ENCODE measurements at places on chromosomes 6 and 20.
A peak's percentile ranks its signal among the peaks of the same experiment; 100 is the strongest.

DNA sequence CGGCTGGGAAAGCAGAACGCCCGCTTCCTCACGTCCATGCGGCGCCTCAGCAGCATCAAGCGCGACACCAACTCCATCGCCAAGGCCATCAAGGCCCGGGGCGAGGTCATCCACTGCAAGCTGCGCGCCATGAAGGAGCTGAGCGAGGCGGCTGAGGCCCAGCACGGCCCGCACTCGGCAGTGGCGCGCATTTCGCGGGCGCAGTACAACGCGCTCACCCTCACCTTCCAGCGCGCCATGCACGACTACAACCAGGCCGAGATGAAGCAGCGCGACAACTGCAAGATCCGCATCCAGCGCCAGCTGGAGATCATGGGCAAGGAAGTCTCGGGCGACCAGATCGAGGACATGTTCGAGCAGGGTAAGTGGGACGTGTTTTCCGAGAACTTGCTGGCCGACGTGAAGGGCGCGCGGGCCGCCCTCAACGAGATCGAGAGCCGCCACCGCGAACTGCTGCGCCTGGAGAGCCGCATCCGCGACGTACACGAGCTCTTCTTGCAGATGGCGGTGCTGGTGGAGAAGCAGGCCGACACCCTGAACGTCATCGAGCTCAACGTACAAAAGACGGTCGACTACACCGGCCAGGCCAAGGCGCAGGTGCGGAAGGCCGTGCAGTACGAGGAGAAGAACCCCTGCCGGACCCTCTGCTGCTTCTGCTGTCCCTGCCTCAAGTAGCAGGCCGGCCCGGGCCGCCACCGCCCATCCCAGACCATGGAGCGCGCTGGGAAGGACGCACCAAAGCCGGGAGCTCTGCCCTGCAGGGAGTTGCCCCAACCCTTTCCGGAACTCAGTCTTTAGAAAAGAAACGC lies 36.7 kb downstream of the STX11 start:
- no peak for DNase-seq

DNA sequence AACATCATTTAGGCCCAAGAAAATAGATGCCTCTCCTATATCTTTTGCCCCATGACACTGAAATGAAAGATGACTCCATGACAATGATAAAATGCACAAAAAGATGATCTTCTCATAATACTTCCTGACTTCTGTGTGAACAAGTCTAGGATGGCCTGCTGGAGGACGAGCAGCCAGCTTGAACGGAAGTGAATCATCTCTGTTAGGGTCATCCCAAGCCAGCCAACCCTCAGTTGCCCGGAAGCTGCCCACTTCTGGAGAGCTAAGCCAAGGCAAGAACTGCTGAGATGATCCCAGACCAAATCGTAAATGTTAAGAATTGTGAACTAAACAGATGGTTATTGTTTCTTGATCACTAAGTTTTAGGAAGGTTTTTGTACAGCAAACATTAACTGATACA lies 249.7 kb upstream of the HS3ST5 start:
- DNase-seq: no peak

DNA sequence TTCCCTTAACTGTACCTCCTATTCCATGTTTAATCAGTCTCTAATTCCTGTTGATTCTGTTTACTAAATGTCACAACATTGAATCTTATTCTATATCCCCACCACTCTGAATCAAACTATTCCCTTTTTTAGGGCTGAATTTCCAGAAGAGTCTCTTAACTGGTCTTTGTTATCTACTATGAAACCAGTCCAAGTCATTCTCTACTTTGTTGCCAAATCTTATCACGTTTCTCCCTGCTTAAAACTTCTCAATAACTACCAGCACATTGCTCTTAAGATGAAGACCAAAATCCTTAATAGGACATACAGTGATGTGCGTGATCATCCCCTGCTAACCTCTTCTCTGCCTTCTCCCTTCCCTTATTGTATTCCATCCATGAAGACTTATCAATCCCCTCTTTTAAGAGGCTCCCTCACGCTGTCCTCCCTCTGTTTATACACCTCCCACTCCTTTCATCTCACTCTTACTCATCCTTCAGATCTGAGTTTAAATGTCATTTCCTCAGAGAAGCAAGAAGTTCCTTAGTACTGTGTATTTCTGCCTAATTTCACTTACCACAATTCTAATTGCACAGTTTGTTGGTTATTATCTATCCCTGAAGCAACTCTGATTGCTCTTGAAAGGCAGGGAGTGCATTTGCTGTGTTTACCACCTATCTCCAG lies 143.0 kb upstream of the AHI1 start:
- no peak for DNase-seq

DNA sequence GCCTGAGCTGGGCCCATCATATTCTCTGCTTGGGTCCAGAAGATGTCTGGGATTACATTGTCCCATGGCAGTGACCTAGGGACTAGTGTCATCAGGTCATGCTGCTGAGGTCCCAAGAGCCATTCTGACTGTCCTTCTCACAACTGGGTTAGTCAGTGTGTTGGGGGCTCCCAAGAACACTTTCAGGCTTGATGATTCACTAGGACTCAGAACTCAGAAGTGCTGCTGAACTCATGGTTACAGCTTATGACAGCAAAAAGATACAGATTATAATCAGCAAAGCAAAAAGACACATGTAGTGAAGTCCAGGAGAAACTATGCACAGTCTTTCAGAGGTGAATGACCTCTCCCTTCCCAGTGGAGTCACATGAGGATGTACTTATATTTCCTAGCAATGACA lies 107.8 kb downstream of the SYNE1 start:
- no peak for DNase-seq

- DNase-seq: no peak
Measured at GRCh38 chr6:136959471-136959891, 37.4 kb downstream of the SLC35D3 start.

GRCh38 chr6:12233693-12234571 lies 56.2 kb upstream of the EDN1 start:
- peak; percentile 16 for DNase-seq

GRCh38 chr6:9623985-9624384 lies 790.9 kb downstream of the TFAP2A start:
- DNase-seq: no peak

GRCh38 chr6:71209206-71209605 lies 79.4 kb upstream of the OGFRL1 start:
- no peak for DNase-seq

DNA sequence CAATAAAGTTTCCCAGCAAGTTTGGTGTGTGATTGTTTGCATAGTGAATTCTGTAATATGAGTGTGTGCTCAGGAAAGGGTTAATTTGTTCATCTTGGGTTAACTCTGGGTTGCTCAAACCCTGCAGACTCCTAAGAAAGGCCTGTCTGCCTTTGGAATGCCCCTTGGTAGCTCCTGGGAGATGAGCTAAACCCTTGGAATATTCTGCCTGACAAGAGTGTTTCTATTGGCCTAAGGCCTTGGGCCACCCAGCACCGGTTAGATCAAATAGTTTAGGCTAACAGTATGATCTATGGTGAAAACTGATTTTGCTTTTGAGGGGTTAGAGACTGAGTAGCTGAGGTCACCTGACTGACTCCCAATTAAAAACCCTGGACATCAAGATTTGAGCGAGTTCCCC lies 248.3 kb downstream of the GRM1 start:
- DNase-seq: no peak

GRCh38 chr20:45581702-45582101 lies 2.6 kb upstream of the WFDC8 start:
- DNase-seq: no peak

- DNase-seq: no peak
Measured at GRCh38 chr6:13065581-13065980, 262.8 kb downstream of the TBC1D7 start.

DNA sequence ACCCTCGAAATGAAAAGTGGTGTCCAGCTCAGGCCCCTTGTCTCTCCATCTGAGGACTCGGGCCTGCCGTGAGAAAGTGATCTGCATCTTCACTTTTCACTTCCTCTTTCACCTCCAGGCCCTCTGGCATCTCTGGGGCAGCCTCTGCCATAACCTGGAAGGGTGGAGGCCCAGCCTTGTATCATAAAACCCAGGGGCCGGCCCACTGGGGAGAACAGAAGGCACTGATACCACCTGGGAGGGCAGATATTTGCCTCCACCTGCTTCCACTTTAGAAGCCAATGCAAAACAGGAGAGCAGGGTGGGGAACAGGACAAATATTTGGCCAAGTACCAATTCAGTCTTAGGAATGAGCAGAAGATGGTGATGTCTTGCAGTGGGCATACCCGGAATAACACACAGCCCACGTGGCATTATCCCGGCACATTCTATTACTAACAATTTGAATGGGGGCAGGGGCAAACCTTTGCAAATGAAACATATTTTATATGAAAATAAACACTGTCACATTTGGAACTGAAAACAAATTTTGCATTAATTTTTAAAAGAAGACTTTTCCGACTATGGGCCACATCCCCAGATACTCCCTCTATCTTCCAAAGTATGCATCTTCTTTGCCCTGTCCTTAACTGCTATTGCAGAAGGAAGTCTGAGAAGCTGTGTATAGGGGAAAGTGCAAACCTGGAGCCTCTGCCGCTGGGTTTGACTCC lies 69.2 kb upstream of the TBC1D7 start:
- DNase-seq: no peak

GRCh38 chr6:132218059-132218696 lies 183.1 kb downstream of the MOXD1 start:
- DNase-seq: no peak

GRCh38 chr6:37558168-37558567 lies 58.5 kb upstream of the CCDC167 start:
- DNase-seq: no peak

GRCh38 chr20:58926802-58927489 lies 54.1 kb upstream of the NELFCD start:
- no peak for DNase-seq

DNA sequence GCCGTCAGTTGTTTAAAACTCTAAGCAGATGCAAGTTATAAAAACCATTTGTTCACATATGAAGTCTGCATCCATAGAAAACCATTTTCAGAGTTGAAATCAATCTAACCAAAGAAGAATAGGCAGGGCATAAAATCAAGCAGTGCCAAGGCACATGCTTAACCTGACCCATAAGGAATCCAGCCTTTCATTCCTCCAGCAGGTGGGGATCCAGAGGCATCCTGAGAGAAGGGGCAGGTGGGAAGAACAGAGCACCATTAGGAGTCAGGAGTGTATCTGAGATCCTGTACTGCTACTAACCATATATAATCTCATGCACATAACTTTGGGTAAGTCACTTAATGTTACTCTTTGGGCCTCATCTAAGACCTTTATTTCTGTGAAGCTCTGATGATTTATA lies 29.4 kb upstream of the FOXO3 start:
- DNase-seq: no peak

GRCh38 chr6:33714385-33715040 lies 3.0 kb upstream of the UQCC2 start:
- no peak for DNase-seq

- no peak for DNase-seq
Measured at GRCh38 chr6:101444717-101445116, 51.2 kb downstream of the GRIK2 start.

DNA sequence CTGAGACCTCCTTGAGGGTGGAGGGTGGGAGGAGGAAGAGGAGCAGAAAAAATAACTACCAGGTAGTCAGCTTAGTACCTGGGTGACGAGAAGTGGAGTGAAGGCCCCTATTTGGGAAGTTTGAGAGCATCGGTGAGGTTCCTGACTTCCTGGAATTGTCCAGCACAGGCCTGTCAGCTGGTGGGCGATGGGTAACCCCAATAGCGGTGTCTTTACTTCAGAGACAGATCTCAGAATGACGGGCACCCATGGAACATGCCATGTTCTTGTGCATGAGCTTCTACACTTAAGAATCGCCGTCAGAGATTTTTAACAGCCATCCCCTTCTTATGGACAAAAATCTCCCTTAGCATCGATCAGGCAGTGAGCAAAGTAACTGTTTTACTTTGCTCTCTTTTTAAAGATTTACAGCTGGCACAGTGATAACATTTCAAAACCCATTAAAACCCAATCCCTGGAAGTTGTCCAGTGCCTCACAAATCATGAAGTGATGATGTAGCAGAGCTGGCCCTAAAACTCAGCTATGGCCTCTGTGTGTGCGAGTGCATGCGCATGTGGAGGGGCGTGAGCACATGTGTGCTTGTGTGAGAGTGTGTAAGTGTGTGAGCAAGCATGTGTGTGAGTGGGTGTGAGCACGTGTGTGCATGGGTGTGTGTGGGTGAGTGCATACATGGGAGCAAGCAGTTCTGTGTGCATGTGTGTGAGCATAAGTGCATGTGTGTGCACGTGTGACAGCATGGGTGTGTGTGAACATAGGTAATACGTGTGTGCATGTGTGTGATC lies 85.2 kb downstream of the DLL1 start:
- no peak for DNase-seq

DNA sequence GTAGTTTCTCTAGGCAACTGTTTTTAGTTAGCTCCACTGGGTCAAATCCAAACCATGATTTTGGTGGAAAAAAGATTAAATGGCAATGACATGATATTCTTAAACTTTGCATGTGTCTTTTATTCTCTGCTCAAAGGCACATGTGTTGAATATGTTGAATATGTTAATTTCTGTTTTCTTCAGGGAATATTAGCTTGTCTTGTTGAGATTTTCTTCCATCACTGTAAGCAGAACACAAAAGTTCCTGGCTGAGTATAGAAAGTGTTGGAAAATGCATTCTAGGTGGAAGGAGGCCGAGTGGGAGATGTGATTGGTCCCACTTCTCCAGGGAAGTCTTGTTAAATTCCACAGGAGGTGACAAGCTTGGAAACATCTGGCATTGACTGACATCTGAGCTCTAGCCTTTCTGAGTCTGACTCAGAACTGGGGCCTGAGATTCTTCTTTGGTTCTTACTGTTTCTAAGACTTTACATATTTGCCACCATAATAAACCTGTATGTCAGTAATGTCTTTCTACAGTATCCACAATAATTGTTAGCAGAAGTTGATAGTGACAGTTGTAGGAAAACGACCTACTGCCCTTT lies 81.1 kb downstream of the LAMA4 start:
- no peak for DNase-seq

DNA sequence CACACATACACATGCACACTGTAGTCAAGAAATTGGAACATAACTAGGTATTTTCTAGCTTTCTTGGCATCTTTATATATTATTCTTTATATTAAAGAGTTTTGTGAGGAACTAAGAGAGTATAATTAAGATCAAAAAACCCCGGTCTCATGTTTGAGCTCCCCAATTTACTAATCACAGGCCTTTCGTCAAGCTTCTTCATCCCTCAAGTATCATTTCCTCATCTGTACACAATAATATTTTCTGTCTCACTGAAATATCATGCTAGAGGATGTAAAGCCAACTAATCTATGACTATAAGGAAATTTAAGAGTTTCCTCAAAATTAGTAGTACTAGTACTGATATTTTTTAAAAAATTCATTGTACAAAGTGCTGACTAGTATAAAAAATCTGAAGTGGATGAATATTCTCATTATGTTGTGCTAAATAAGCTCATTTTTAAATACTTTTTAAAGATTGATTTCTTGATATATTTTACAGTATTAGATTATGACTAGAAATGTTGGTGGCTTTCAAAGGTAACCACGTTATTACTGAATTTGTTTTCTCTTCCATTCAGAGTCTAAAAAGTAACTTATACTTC lies 28.0 kb downstream of the PEX3 start:
- DNase-seq: no peak

GRCh38 chr6:97203343-97203742 lies 79.7 kb downstream of the MMS22L start:
- DNase-seq: no peak
